Activated CD4-positive, alpha-beta T cell treated with anti-CD3 and anti-CD28 coated beads, Interleukin-2, Interleukin-6, amounts not matched to agents 100 ng/mL and 50 ng/mL, durations not matched to agents 16 hours and 8 hours (primary cell): ENCODE measurements at places on chromosomes 12 and 14.

DNA sequence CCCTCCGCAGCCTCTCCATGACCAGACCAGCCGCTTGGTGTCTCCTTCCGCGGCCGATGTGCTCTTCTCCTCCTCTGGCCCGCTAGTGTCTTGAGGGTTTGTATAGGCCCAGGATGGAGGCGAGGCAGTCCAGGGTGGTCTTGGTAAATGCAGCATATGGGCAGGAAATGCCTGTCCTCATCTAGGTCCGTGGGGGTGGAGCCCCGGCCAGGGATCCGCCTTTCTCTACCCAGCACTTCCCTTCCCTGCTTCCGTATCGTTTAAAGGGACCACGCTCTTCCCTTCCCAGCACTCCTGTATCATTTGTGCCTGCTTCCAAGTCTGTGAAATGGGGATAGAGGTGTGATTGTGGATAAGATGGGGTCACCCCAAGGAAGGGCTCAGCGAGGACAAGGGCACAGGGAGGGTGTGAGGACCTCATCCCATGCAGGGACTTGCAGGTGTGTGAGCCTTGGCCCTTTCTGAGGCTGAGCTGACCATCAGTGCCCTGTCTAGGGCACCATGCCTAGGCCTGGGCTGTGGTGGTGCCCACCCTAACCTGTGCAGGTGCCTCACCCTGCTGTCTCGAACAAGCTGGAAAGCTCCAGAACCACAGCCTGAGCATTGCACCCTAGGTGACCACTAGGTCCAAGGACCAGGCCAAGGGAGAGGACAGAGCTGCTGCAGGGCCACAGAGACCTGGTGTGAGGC is 326.8 kb upstream of the RTL1 start:
- no peak for DNase-seq

GRCh38 chr14:103519837-103520212 is 2.8 kb downstream of the CKB start:
- DNase-seq: no peak

- no peak for DNase-seq
Observed at GRCh38 chr12:13087766-13088165, 15.7 kb downstream of the GSG1 start.

DNA sequence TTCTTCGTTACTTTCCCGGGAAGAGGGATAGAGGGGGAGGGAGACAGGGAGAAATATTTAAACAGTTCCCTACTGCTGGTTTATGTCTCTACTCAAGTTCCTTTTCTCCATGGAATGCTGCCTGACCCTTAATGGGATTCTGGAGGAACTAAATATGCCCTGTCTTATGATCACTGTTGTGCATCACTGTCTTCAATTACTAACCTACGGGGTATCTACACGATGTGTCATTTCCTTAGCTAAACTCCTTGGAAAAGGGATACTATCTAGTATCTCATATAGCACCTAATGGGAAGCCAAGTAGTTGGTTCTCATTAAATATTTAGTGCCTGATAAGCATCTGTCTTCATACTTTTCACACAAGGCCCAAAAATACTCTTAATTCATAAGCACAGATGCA is 37.5 kb upstream of the FBLN5 start:
- no peak for DNase-seq

DNA sequence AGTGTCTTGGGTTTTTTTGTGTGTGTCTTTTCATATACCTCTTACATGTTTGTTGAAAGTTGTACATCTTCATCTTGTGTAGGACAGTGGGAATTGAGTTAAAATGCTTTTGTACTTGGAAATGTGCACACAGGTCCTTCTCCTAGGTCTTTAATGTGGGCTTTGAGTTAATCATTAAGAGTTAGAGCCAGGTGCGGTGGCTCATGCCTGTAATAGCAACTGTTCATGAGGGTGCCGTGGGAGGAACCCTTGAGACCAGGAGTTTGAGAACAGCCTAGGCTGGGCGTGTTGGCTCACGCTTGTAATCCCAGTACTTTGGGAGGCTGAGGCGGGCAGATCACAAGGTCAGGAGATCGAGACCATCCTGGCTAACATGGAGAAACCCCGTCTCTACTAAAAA is 13.9 kb downstream of the CLECL1 start:
- no peak for DNase-seq
